T follicular helper cell (primary cell): ENCODE measurements at places on chromosomes 5 and 9.
A peak's percentile ranks its signal among the peaks of the same experiment; 100 is the strongest.

- DNase-seq, result no peak
Observed at GRCh38 chr9:124441291-124441690, 9.0 kb upstream of the ADGRD2 start.

- DNase-seq, result peak; percentile 43
Observed at GRCh38 chr5:136082390-136083193, 50.1 kb upstream of the SMAD5 start.

- DNase-seq, result no peak
Observed at GRCh38 chr5:150484964-150485692, 22.8 kb upstream of the NDST1 start.

DNA sequence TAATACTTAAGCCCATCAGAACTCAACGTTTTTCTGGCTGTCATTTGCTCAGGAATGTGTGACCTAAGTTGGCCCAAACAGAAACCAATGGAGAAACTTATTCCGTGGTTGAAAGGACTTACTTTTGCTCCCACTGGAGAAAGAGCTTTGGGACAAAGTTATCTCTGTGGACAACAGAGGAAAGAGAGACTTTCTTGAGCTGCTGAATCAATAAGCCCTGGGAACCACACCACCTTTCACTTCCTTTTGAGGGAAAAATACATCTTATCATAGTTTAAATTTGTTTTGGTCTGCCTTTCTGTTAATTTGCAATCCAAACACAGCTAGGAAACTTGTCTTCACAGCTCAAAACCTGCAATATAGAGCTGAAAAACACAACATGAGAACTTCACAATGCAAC is 62.8 kb upstream of the VCAN start:
- DNase-seq, result no peak

DNA sequence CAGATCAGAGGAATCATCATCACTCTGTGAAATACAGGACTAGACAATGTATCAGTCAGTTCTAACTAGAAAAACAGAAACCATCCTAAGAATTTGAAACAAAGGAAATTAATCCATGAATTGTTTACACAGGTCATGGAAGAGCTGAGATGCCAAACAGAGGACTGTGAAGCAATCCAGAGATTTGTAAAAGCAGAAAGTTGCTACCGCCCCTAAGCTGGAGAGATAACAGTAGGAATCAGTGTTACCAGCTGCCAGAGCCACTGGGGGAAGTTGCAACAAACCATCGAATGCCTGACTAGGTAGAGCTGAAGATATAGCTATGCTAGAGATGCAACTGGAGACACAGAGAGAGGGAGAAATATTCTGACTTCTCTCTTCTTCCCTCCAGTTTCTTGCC is 10.4 kb upstream of the MIER3 start:
- no peak for DNase-seq

DNA sequence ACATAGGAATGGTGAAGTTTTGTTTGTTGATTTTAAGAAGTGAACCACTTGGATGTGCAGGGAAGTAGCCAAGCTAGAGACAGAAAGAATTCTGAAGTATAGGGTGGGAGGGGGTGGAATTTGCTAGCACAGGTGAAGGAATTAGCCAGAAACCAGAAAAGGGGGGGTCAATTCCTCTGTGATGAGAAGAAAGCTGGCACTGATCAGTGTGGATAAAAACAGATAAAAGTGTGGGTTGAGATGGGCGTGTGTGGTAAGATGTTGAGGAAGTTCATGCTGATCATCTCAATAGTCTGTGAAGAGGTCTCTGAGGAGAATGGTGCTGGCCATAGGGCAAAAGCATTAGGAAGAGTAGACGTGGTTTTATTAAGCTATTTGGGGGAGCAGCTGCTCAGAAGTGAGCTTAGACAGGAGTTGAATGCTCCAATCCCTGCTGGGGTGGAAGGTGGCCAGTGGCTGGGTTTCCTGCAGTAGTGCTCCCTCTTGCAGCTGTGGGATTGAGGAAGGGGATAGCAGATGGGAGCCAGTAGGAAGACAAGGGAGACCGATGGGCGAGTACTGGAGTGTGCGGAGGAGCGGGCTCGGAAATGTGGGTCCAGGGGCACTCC is 88.7 kb upstream of the ELL2 start:
- DNase-seq, result no peak

DNA sequence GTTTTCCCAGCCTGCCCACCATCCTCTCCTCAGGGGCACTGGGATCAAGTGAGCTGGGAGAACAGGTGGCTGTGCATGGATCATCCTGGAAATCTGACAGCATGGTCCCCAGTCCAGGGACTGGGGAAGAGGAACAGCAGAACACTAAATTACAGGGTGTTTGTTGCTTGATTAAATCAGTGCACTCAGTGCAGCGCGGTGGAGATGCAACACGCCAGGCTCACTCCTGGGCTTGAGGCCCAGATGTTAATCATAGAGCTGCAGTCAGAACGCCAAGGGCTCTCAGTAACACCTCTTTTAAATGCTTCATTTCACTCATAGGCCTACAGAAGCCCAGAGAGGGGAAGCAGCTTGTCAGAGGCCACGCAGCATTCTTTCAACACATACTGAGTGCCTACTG is 14.2 kb upstream of the LARP1 start:
- no peak for DNase-seq

GRCh38 chr9:34496149-34496712 is 26.6 kb downstream of the ENHO start:
- DNase-seq, result no peak

- DNase-seq, result no peak
Observed at GRCh38 chr5:157690690-157691433, 19.5 kb downstream of the C5orf52 start.

DNA sequence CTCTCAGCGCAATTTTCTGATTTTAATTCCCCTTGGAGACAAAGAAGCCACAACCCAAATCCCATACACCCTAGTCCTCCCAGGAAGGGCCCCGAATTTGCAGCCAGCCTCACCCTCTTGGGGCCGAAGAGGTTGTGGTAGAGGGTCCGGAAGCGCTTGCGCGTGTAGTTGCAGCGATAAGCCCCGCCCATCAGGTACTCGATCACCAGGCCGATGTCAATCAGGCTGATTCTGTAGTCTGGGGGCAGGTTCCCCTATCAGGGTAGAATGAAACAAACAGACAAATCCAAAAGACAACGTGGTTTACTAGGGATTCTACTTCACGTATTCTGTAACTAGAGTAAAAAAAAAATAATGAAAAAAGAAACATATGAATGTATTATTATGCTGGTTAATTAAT is 210.6 kb upstream of the KLF9 start:
- DNase-seq, result no peak

GRCh38 chr9:69389437-69389995 is 64.5 kb downstream of the ENTREP1 start:
- DNase-seq, result no peak

GRCh38 chr9:911005-911404 is 65.5 kb upstream of the DMRT3 start:
- DNase-seq, result no peak

GRCh38 chr5:37724395-37725125 is 115.3 kb downstream of the GDNF start:
- DNase-seq, result no peak

GRCh38 chr9:123394291-123395235 is 38.6 kb downstream of the CRB2 start:
- no peak for DNase-seq

- DNase-seq, result no peak
Observed at GRCh38 chr5:83726912-83727311, 6.3 kb upstream of the HAPLN1 start.
